ENCODE measurements at places on chromosomes 2 and 18.

GRCh38 chr2:70785137-70785911 lies 5.1 kb downstream of the FIGLA start:
- no peak for DNase-seq

GRCh38 chr2:181937473-181937872 lies 45.9 kb downstream of the ITPRID2 start:
- no peak for DNase-seq

GRCh38 chr2:195671563-195671962 lies 14.5 kb downstream of the SLC39A10 start:
- no peak for DNase-seq

GRCh38 chr2:46704041-46704440 lies 211.6 kb downstream of the MCFD2 start:
- DNase-seq: no peak

DNA sequence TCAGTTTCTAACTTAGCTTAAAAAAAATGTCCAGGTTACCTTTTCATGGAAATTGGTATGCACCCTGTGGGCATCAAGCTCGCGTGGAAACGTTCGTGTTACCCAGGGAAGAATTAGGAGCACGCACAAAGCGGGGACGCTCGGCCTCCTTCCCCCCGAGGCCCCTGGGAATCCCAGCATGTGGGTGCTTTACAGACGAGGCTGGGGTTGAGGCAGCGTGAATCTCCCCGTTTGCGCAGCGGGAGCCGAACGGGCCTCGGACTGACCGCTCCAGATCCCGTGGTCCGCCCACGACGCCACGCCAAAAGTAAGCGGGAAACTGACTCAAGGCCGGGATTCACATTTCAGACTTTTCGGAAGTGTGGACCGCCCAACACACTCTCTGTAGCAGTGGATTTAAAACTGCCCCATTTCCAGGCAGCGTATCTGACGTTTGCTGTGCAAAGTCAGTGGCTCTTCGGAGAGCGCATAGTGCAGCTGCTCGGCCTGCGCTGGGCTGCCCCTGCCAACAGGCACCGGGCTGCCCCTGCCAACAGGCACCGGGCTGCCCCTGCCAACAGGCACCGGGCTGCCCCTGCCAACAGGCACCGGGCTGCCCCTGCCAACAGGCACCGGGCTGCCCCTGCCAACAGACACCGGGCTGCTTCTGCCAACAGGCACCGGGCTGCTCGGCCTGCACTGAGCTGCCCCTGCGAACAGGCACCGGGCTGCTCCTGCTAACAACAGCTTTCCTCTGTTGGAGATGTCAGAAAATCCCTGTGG lies 49.7 kb downstream of the SH3YL1 start:
- no peak for DNase-seq

DNA sequence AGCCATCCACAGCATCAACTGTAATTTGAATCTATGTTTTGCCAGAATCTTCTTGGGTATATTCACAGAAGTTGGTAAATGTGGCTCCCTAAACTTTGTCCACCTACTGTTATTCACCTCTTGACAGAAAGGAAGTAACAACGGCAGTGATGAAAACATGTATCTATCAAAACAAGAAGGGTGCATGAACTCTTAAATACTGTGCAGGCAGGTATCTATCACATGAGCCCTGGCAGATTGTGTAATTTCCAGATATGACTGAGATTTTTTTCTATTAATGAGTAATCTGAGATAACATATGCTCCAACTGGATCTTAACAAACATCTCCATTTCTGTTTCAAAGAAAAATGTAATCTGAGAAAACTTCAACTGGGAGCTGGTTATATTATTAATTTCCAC lies 36.6 kb downstream of the SFT2D3 start:
- no peak for DNase-seq

DNA sequence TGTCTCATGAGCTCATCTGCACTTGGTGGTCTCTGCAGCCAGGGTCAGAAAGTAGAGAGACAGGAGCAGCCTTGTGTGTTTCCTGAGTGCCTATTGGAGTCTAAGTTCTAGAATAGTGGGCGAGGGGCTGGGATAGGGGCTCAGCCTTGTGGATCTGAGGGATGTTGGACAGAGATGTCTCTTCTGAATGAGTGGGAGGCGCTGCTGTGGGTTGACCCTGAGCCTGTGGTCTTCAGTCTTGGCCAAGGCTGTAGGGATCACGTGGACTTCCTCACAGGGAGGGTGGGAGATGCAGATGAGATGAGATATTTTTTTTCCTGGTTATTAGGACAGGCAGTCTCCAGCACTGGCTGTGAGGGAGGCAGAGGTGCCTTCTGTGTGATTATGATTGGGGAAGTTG lies 61.8 kb downstream of the RNF144A start:
- no peak for DNase-seq

DNA sequence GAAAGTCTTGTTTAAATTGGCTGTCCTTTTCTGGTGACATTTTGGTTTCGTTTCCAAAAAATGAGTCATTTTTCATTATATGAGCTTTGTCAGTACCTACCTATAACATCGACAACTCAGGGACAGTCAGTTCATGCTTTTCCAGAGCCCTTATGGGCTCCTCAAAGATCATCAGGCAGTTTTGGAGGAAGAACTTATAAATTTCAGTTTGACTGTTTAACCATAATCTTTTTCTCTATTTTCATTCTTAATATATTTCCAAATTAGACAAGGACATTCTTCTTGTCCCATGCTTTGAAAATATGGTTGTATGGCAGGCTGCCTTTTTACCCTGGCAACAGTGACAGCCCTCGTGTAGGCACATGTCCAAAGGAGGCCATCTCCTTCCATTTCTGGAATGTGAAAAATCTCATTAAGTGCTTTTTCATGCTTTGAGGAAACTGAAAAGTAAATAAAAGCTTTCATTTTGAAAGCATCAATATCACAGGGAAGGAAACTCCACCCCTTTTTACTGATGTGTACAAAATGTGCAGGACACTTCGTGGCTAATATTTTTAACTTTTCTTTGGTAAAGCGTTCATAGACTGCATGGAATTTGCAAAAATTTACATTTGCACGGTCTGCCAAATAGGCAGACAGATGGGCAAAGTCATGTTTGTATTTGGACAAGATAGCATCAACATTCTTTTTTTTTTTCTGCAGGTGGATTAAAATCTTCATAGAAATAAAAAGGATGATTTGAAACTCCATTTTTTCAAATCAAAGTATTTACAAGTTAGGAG lies 7.2 kb upstream of the PROC start:
- no peak for DNase-seq

- DNase-seq: no peak
Measured at GRCh38 chr2:75539955-75540716, 20.6 kb downstream of the EVA1A start.

DNA sequence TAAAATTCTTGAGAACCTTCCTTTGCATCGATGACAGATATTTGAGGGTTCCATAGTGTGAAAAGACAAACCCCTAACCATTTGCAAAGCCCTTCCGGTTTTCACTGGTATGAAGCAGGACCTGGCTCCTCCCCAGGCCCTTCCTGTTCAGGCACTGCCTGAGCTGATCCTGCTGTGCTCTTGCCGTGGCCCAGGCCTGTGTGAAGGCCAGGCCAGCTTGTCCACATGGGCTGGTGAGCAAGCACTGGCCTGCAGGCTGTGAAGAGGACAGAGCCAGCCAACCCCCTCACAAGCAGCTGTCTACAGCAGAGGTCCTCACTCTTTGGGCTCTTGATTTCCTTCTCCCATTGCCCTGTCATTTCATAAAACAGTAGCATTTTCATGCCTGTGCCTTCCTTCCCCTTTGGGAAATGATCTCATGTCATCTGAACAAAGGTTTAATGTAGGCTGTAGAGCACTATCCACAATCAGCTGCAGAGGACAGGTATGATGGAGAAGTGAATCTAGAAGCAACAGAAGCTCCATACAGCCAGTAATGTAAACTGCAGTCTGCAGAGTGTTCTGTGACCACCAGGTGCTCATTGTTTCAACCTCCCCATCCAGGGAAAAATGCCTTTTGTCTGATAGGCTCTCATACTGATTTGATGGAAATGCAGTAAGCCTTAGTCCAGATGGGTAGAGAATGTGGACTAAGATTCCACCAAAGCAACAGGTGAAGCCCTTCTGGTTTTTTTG lies 19.8 kb downstream of the MPHOSPH10 start:
- no peak for DNase-seq

Measured in NCI-H187 treated with DMSO at 0.1 percent for 48 hours (cell line).